ENCODE measurements at places on chromosomes 12 and 14.

DNA sequence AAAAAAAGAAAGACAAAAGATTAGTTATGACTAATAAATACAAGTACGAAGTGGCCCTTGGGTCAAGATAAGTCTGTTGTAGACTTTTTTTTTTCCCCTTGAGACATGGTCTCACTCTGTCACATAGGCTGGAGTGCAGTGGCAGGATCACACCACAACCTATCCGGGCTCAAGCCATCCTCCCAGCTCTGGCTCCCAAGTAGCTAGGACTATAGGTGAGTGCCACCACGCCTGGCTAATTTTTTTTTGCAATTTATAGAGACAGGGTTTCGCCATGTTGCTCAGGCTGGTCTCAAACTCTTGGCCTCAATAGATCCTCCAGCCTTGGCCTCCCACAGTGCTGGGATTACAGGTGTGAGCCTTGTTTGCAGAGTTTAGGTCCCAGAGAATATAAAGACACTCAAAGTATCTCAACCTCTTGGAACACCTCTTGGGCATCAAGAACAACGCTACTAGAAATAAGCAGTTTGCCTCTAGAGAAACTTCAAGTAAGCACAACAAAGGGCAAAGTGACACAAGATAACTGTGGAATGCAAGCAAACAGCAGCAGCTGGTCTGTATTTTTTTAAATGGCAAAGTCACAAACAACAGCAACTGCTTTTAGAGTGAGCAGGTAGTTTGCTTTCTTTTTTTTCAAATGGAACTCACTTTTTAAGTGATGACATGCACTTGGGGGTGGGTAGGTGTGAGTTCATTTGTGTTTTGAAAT lies 3.9 kb upstream of the MDM2 start:
- DNase-seq = no peak

GRCh38 chr12:32118806-32119205 lies 12.2 kb downstream of the BICD1 start:
- DNase-seq = no peak

DNA sequence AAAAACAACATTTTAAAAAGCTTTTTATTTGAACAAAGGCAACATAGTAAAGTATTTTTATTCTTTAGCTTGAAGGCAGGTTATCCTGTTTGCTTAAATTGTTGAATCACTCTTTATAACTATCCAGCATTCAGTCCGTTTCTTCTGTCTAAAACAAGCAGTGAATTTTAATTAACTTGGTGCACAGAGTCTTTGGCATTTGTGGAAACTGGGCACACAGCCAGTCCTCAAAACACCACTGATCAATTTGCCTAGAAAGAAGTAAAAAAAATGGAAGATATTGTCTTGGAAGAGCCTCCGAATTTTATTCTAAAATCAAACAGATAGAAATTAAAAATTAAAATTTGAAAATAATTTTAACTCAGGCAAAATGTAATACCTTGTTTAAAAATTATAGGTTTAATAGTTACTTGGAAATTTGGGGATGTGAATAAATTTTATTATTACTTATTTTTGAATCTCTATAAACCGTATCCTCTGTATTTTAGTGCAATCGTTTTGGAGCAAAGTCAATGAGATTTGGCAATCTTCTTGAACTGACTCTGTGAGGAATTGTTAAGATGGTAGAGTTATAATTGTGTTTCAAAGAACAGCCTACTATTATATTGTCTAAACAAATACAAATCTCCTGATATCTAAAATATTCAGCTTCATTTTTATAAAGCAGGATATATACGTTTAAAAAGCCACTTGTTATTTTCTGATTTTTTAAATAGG lies 927.0 kb downstream of the SLC16A7 start:
- no peak for DNase-seq

DNA sequence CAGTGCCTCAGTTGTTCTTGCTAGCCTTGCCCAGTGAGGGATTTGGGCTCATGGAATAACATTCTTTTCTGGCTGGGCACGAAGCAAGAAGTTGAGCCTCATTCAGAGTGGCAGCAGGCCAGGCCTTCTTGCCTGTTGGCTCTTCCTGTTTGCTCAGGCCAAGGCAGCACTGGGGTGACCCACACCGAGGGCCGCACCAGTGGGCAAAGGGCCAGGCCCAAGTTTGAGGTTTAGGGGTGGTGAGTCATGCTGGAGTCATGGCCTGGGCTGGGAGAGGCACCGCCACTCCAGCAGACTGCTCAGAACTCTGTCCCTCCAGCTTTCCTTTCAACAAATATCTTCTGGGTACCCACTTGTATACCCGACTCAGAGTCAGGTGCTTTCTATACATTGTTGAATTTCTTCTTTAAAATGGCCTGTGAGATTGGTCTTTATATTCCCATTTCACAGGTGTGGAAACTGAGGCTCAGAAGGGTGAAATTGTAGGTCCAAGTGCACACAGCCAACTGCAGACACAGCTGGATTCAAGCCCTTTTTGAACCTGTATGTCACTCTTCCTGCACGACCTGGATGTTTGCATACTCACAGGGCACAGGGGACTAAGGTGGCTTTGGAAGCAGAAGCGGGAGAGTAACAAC lies 279.4 kb downstream of the FOXN3 start:
- DNase-seq = no peak

DNA sequence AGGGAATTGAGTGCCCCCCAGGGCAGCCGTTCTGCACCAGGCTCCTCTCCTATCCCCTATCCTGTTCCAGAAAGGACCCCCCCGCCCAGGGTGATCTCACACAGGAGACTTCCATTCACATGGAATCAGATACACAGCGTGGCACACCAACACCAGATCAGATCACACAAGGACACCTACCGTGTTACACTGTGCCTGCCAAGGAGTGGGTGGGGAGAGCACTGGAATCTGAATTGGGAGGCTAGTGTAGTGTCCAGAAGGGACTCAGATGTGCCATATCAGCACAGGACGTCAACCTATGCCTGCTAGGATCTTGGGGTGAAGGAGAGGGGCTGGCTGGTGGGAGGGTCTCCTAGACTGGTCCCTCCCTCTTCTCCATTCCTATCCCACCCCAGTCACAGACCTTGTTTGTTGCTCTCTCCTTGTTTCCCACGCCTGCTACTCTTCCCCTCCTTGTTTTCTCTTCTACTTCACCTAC lies 2.3 kb downstream of the PTMS start:
- no peak for DNase-seq

Data from mesothelial cell of epicardium (in vitro differentiated cells).